Mesothelial cell of epicardium (in vitro differentiated cells): ENCODE measurements at places on chromosomes 16 and 17. TPM values are rescaled to one million over a fixed set of nuclear protein-coding genes. Genes with fewer than 3 reads are reported as not detected.

DNA sequence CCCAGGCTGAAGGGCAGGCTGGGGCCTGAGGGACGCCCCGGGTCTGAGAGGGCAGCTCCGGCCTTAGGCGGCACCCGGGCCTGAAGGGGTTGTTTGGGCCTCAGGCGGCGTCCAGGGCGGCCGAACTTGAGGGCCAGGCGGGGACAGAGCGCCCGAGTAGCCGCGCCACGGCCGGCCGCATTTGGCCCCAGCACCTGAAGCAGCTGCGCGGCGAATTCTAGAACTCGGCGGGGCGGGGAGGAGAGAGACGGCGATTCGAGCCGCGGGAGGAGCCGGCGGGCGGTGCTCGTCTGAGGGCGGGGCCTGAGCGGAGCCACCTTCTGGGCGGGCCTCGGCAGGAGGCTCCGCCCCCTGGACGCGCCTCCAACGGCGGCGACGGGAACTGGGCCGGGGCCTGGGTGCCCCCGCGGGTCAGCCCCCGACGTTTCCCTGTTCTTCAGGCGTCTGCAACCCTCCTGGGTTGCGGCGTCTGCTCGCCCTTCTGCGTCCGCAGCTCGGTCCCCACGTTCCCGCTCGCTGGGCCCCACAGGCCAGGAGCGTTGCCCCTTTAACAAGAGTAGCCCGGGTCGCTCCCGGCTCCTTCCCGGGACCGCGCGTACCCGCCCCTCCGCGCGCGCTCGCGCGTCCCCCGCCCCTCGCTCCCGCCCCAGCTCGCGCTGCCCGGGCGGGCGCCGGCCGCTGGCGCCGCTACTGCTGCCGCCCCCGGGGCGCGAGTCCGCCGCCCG is at the start of the genes INCA1 and KIF1C:
INCA1 (minus strand) TSS at position 221 of the 725 bp plus-strand sequence. CDS start 3,085 bp downstream, outside the sequence.
KIF1C (plus strand) TSS at position 649 of the 725 bp plus-strand sequence. CDS start 2,297 bp downstream, outside the sequence.
- peak; percentile 89 for DNase-seq
- H3K4me3 ChIP-seq = peak within 1 kb of the TSS; percentile 86
- H3K27ac ChIP-seq = peak within 1 kb of the TSS; percentile 87
- peaks cover 5% of the 10 kb centered on the region for H3K27me3 ChIP-seq

- no peak for DNase-seq
- no peaks in the 10 kb centered on the region for H3K36me3 ChIP-seq
- peaks cover 9% of the 10 kb centered on the region for H3K27me3 ChIP-seq
- no peak overlapping the region for H3K27ac ChIP-seq
- no peaks in the 10 kb centered on the region for H3K4me1 ChIP-seq
These were observed 16.2 kb upstream of the BMERB1 start for GRCh38 chr16:15418206-15418605.

The ANKRD40 gene
- 35.9 to 38.8 TPM (median 37.6 TPM) in 3 replicates for total RNA-seq

The MRPL27 gene
- 55.0 to 57.5 TPM (median 56.0 TPM) in 3 replicates for total RNA-seq

DNA sequence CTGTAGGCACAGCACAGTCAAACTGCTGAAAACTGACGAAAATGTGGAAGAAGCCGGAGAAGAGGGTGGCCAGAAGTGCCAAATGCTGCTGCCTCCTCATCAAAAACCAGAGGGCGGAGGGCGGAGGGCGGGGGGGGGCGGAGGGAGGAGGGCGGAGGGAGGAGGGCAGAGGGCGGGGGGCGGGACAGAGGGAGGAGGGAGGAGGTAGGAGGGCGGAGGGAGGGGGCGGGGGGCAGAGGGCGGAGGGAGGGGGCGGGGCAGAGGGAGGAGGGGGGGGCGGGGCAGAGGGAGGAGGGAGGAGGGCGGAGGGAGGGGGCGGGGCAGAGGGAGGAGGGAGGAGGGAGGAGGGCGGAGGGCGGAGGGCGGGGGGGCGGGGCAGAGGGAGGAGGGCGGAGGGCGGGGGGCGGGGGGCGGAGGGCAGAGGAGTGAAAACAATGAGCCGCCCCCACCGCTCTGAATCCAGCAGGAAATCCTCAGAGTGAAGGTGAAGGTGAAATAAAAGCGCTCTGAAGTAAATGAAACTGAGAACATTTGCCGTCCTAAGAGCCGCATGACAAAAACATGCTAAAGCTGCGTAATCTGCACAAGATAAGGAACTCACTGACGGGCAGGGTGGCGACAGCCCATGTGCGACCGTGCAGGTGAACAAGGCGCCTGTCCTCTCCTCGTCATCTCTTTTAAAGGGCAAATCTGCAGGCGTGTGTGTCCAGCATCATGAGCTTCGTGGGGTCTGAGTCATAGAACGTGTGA is 22.6 kb upstream of the CBFA2T3 start:
- H3K36me3 ChIP-seq = peaks cover 5% of the 10 kb centered on the region
- DNase-seq = no peak
- no peaks in the 10 kb centered on the region for H3K4me1 ChIP-seq

DNA sequence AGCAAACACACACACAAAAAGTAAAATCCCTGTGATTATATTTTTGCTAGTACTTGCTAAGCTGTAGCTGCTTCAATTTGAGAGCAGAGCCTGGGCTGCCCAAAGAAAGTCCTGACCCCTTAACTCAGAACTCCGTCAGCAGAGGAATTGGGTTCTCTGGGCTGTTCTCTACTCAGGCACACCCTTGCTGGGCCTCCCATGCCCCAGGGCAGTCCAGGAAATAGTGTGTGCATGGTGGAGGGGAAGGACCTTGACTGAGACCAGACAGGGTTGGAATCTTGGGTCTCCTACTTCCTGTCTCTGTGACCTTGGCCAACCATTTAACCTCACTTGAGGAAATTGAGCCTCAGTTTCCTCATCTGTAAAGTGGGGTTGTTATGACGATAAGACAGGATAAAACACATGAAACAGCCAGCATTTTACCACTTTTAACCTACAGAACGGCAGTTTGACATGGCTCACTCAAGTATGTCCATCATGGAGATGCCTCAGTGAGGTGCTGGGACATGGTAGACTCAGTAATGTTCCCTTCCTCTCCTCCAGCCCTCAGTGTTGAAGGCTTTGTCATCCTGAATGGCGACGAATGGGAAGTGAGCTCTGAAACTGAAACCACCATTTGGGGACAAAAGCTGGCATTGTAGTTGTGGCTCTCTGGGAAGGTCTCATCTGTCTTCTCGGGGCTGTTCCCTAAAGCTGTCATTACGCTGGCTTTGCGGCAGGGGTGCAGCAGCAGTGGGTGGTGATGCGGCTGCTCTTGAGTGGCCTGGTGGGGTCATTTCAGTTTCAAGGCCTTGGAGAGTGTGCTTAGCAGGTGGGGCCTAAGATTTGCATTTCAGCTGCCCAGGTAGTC is 74.9 kb downstream of the CMIP start:
- no peaks in the 10 kb centered on the region for H3K27me3 ChIP-seq
- peaks cover 14% of the 10 kb centered on the region for H3K36me3 ChIP-seq
- peaks cover 3% of the 10 kb centered on the region for H3K4me1 ChIP-seq
- H3K4me3 ChIP-seq = no peak overlapping the region
- peak overlapping the region; percentile 66 for H3K27ac ChIP-seq

- H3K27ac ChIP-seq = no peak overlapping the region
- no peaks in the 10 kb centered on the region for H3K4me1 ChIP-seq
- no peak for DNase-seq
- H3K4me3 ChIP-seq = no peak overlapping the region
These were observed 26.1 kb upstream of the CYTH1 start for GRCh38 chr17:78808163-78808562.

The SLC5A11 gene
- total RNA-seq = 0.22 to 0.32 TPM in 2 of 3 replicates, not detected in the other

The SLC16A11 gene
- 4.1 to 5.1 TPM (median 4.2 TPM) in 3 replicates for total RNA-seq

The FBXO39 gene
- total RNA-seq = not detected in 3 replicates

DNA sequence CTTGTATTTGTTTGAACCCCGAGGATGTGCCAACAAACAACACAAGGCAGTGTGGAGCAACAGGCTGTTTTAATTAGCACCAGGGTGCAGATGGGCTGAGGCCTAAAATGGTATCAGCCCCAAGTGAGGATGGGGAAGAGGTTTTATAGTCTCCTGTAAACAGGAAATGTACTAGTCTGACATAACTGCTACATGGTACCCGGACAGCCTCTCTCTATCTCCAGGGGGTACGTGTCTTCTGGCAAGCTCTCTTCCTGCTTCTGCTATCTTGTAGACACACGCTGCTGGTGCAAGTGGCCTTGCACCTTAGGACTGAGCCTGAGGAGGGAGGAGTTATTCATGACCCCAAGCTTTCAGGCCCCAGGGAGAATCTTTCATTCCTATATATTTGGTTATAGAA is 2451.0 kb downstream of the TP53TG3F start:
- H3K27ac ChIP-seq = no peak overlapping the region
- no peak overlapping the region for H3K4me3 ChIP-seq
- no peaks in the 10 kb centered on the region for H3K27me3 ChIP-seq
- H3K36me3 ChIP-seq = peaks cover 9% of the 10 kb centered on the region
- no peaks in the 10 kb centered on the region for H3K4me1 ChIP-seq

DNA sequence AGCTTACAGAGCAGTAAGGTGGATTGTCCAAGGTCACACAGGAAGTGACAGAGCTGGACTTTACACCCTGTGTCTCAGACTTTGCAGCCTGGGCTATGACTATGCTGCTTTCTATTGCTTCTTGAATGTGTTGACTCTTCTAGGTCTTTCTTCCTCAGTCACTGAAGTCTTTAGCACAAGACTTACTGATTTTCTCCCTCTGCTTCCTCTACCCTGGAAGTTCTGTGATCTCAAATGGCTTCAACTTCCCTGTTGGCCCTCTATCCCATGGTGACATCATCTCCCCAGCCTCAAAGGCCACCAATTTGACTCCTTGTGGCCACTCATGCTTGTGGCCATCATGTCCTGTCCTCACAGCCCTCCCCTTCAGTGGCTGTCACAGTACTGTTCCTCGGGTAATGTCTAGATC is 181.3 kb downstream of the HS3ST3A1 start:
- DNase-seq = no peak
- H3K27me3 ChIP-seq = no peaks in the 10 kb centered on the region
- no peaks in the 10 kb centered on the region for H3K36me3 ChIP-seq
- H3K4me1 ChIP-seq = peaks cover 49% of the 10 kb centered on the region

The TLCD1 gene
- total RNA-seq = 2.3 to 3.8 TPM (median 3.3 TPM) in 3 replicates

GRCh38 chr17:75565066-75565465 is 22.5 kb upstream of the MYO15B start:
- no peaks in the 10 kb centered on the region for H3K36me3 ChIP-seq
- no peak overlapping the region for H3K27ac ChIP-seq
- H3K4me3 ChIP-seq = no peak overlapping the region

- no peaks in the 10 kb centered on the region for H3K36me3 ChIP-seq
- no peak for DNase-seq
- peaks cover 5% of the 10 kb centered on the region for H3K4me1 ChIP-seq
- H3K4me3 ChIP-seq = no peak overlapping the region
- peaks cover 42% of the 10 kb centered on the region for H3K27me3 ChIP-seq
These were observed 143.1 kb downstream of the GSG1L start for GRCh38 chr16:27920391-27920891.

DNA sequence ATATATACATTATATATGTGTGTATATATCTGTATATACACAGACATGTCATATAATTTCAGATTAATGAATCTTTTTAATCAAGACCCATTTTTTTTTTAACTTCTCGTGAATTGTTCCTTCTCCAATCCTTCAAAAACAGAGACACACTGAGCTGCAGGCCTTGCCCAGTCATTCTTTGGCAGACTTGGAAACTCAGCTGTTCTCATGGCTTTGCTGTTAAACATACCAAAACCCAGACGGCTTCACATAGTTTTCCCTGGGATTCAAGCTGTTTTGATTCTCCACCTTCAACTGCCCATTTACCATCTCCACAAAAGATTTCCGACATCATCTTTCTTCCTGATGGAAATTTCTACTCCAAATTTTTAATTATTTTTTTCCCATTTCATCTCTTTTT is 148.7 kb downstream of the KCNJ2 start:
- no peaks in the 10 kb centered on the region for H3K36me3 ChIP-seq
- no peak overlapping the region for H3K4me3 ChIP-seq
- DNase-seq = no peak
- no peak overlapping the region for H3K27ac ChIP-seq
- H3K4me1 ChIP-seq = peaks cover 13% of the 10 kb centered on the region

GRCh38 chr16:51762081-51762996 is 611.3 kb upstream of the SALL1 start:
- peaks cover 92% of the 10 kb centered on the region for H3K27me3 ChIP-seq
- no peaks in the 10 kb centered on the region for H3K36me3 ChIP-seq
- peak; percentile 92 for DNase-seq

The ADPRM gene
- total RNA-seq = 9.1 to 12.2 TPM (median 11.5 TPM) in 3 replicates

DNA sequence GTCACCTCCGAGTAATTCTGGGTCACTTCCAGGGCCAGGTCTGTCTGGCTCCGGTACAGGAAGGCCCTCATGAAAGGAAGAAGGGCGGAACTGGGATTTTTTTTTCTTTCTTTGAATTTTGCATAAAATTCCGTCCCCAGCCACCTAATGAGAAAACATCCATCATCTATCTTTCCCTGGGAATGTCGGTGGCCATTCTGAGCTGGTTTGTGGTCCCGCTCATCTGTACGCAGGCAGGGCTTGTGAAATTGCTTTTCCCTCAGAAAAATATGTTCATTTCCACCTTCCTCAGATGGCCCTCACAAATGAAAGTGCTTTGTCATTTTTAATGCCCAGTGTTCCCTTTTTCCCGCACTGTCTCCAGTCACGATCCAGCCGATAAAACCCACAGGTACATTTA is 353.0 kb upstream of the ZFHX3 start:
- H3K4me3 ChIP-seq = no peak overlapping the region
- peaks cover 9% of the 10 kb centered on the region for H3K4me1 ChIP-seq
- no peak for DNase-seq

DNA sequence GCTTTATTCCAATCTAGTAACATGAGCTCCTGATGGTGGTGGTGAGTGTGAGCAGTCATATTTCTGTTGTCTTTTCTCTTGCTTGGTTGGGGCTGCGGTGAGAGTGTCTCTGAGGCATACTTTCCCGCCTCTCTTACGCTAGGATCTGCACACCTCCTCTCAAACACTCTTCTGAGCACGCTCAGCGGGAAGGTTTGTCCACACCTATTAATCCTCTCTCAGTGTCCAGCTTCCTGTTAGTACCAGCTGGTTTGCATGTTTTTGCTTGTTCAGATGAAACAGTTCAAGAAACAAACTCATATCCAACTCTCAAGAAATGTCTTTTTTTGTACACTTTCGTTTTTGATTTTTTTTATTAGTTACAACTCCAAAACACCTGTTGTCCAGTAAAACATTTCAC is 89.5 kb downstream of the CCDC182 start:
- H3K4me3 ChIP-seq = no peak overlapping the region
- H3K36me3 ChIP-seq = peaks cover 11% of the 10 kb centered on the region
- H3K4me1 ChIP-seq = peaks cover under 1% of the 10 kb centered on the region
- H3K27me3 ChIP-seq = no peaks in the 10 kb centered on the region

GRCh38 chr16:30964574-30965226 is 7.1 kb downstream of the SETD1A start:
- no peak for DNase-seq
- peaks cover 59% of the 10 kb centered on the region for H3K36me3 ChIP-seq
- no peaks in the 10 kb centered on the region for H3K27me3 ChIP-seq
- H3K4me1 ChIP-seq = no peaks in the 10 kb centered on the region
- H3K27ac ChIP-seq = no peak overlapping the region

The TPSG1 gene
- total RNA-seq = not detected in 3 replicates

DNA sequence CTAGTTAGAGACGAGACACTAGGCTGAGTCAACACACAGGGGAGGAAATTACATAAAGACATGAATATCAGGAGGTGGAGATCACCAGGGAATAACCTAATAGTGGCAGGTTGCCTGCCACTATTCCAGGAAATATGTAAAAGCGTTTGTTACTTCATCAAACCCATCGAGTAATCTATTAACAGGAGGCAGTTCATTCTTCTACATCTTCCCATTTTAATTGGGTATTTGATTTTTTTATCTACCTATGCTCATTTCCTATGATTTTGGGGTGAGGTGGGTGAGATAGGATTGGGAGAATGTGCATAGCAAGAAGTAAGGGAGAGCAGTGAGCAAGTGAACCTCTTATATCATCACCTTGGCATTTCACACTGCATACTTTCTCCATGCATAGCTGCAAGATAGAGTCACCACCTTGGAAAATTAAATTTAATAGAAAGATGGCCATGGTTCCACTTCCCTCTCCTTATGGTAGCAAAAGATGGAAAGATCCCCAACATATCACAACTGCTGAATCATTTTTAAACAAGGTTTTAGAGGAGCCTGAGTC is 312.2 kb downstream of the TMEM114 start:
- H3K4me1 ChIP-seq = no peaks in the 10 kb centered on the region
- H3K4me3 ChIP-seq = no peak overlapping the region
- no peak for DNase-seq
- no peaks in the 10 kb centered on the region for H3K27me3 ChIP-seq
- no peak overlapping the region for H3K27ac ChIP-seq
